Activated CD8-positive, alpha-beta memory T cell treated with anti-CD3 and anti-CD28 coated beads for 1 hour (primary cell): ENCODE measurements at places on chromosomes 11 and 22.
A peak's percentile ranks its signal among the peaks of the same experiment; 100 is the strongest.

GRCh38 chr11:13868710-13869397 is 93.7 kb upstream of the SPON1 start:
- DNase-seq = no peak

- DNase-seq = no peak
Measured at GRCh38 chr22:20775342-20775895, 1.5 kb downstream of the SERPIND1 start.

DNA sequence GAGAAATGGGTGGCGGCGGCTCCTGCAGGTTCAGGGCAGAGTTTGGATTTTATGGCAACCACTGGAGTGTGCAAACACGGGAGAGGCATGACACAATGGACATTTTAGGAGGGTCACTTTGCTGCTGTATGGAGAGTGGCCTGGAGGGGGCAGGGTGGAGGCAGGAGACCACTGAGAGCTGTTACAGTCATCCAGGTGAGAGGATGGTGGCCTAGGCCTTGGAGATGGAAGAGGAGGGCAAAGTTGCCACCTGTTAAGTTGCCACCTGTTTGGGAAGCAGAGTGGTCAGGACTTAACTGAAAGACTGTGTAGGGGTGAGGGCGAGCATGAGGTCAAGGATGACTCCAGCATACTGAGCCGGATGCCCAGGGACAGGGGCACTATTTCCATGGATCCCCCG is 2.3 kb upstream of the RAD9A start:
- no peak for DNase-seq

- DNase-seq = no peak
Measured at GRCh38 chr11:131195661-131196517, 174.5 kb upstream of the NTM start.

- DNase-seq = no peak
Measured at GRCh38 chr11:109512249-109512648, 90.3 kb downstream of the C11orf87 start.

DNA sequence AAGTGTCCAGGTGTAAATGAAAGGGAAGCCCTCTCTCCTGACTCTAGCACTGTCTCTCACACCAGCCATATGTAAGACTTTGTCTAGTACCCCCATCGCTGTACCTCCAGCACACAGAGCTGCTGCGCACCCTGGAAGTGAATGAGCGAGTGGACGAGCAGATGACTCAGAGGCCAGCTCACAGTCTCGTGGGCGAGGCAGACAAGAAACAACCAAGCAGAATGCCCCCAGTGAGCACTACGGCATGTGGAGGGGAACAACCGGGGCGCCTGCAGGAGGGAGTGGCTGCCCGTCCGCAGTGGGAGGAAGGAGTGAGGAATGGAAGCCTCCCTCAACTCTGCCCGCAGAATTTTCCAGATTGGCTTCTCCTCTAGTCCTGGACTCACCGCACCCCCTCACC is 46.4 kb downstream of the MCM5 start:
- no peak for DNase-seq

DNA sequence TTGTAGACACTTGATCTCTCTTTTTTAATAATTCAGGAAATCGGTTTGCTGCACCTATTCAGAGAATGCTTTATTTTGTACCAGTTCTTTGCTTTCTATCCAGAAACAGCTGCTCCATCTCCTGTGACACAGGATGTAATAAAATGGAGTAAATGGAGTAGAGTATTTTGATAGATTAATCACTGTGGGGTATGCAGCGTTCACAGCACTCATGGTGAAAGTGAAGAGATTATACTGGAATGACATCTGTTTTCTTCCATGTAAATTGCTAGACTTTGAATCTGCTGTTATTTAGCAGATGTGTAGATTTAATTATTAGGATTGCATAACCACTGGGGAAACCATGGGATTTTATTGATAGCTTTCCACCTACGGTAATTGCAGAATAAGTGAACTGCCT is 227.3 kb upstream of the ARHGAP42 start:
- no peak for DNase-seq

GRCh38 chr11:7638710-7639642 is 34.3 kb downstream of the CYB5R2 start:
- no peak for DNase-seq

DNA sequence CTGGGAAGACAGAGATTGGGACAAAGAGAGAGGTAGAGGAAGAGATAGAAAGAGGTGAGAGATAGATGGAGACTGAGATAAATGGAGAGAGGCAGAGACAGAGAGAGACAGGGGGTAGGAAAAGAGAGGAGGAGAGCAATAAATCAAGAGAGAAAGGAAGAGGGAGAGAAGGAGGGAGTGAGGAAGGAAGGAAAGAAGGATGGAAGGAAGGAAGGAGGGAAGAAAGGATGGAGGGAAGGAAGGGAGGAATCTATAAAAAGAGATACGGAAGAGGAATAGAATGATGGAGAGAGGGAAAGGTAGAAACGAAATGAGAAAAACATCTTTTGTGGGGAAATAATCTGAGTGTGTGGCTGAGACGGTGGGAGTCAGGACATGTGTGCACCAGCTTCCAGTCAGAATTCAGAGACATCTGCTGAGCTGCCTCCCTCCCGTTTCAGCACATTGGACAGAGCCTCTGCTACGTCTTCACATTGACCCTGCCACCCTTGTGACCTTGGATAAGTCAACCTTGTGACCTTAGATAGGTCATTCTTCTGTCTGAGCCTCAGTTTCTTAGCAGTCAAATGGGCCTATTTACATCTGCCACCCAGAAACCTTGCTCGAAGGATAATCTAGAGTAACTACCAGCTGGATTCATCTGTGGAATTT is 417.8 kb downstream of the MIAT start:
- DNase-seq = no peak

DNA sequence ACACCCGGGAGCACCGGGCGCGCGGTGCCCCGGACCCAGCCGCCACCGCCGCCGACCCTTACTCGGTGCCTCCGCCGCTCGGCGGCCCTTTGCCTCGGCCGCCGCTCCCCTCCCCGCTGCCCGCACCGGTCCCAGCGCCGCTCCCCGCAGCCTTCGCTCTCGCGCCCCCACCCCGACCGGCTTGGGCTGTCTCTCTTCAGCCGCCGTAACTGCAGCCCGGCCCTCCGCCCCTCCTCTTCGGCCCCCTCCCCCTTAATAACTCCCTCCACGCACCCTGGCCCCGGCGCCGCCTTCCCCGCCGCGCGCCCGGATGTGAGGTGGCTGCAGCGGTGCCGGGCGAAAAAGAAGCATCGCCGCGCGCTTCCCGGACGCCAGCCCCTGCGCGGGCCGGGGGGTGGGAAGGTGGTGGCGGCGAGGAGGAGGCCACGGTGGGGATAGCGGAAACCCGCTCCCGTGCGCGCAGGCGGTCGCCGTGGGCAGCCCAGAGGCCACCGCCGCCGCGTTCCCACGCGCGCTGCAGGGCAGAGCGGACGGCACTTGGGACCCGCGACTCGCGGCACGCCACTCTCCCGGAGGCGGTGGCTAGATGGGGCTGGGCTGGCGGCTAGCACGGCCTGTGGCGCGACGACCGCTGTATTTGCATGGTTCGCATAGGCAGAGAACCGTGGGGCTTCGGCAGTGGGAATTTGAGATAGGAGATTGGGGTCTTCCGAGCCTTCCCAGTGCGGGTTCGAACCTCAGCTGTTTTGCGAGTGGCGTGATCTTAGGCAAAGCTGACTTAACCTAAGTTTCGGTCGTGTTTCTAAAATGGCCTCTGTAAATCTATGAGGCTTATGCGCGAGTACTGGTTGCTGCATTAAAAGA is at the start of gene EIF4ENIF1:
EIF4ENIF1 (minus strand) TSS at position 211 of the 864 bp plus-strand sequence. CDS start 1,124 bp downstream, outside the sequence.
- DNase-seq = peak; percentile 73

DNA sequence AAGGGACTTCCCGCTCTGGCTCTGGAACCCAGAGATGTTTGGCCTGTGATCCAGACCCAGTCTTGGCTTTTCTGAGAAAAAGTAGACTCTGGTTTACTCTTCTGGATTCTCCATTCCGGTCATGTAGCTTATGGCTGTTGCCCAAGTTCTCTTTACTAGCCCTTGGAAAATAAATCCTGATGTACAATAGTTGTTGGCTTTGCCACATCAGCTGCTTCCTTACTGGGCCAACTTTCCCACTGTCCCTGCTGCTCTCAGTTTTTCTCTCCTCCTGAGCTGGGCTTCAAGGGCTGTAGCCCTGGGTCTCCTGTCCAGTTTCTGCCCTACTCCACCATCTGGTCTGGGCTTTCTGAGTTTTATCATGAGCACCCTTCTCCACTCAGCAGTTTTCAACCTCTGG is 12.5 kb downstream of the PATZ1 start:
- DNase-seq = no peak

DNA sequence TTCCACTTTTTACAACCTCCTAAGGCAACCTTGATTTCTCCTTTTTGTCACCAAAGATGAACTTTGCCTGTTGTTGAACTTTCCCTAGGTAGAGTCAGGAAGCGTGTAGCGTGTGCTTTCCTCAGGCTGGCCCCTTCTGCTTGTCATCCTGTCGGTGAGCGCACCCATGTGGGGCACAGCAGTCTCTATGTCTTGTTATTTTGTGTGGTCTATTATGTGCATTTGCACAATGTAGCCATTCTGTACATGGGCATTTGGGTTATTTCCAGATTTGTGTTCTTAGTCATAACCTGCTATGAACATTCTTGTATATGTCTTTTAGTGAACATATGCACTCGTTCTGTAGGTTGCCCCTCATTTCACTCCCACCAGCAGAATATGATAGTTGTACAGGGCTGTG is 34.9 kb downstream of the CABIN1 start:
- no peak for DNase-seq

DNA sequence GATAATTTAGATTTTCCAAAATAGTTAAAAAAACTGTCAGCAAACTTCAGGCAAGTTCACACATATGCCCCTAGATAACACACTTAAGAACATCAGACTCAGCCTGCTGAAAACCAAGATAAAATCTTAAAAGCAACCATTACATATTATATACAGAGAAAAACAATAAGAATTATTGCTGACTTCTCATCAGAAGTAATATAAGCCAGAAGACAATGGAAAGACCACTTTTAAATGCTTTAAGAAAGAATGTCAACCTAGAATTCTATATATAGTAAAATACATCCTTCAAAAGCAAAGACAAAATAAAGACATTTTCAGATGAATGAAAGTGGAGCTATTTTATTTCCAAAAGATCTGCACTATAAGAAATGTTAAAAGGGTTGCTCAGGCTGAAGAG is 37.8 kb upstream of the SC5D start:
- no peak for DNase-seq

- no peak for DNase-seq
Measured at GRCh38 chr11:100663583-100663982, 23.5 kb upstream of the ARHGAP42 start.

- DNase-seq = no peak
Measured at GRCh38 chr22:49737101-49737551, 90.5 kb downstream of the BRD1 start.

DNA sequence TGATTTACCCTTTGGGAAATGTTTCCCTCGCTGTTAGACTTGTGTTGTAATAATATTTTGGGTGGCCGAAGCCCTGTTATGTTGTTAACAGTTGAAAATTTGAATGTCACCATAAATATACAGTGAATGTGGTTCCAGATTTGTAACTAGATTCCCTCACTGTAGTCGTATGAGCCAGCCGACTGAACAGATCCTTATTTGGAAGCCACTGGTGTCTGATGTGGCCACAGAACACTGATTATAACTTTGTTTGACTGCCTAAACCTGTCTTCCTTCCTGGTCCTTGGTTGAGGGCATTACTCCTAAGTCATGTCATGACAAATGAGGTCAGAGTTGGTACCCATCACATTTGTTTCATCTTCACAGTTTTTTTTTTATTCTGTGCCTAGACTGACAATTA is 45.4 kb downstream of the YAP1 start:
- DNase-seq = no peak

GRCh38 chr11:129969920-129970319 is 32.7 kb downstream of the PRDM10 start:
- no peak for DNase-seq

DNA sequence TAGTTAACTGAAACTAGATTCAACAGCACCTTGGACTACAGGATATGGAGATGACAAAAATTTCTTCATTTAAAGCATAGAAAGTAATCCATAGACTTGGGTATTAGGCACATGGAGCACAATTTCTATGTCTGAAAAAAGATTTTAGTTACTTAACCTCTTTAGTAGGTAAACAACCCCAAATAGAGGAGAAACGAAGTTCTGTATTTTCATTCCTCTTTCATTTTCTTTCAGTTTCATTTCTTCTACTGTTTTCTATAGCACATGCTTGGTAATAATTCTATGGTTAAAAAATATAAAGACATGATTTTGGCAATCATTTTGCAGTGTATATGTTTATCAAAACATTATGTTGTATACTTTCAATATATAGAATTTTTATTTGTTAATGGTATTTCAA is 99.5 kb downstream of the CASP12 start:
- DNase-seq = no peak

DNA sequence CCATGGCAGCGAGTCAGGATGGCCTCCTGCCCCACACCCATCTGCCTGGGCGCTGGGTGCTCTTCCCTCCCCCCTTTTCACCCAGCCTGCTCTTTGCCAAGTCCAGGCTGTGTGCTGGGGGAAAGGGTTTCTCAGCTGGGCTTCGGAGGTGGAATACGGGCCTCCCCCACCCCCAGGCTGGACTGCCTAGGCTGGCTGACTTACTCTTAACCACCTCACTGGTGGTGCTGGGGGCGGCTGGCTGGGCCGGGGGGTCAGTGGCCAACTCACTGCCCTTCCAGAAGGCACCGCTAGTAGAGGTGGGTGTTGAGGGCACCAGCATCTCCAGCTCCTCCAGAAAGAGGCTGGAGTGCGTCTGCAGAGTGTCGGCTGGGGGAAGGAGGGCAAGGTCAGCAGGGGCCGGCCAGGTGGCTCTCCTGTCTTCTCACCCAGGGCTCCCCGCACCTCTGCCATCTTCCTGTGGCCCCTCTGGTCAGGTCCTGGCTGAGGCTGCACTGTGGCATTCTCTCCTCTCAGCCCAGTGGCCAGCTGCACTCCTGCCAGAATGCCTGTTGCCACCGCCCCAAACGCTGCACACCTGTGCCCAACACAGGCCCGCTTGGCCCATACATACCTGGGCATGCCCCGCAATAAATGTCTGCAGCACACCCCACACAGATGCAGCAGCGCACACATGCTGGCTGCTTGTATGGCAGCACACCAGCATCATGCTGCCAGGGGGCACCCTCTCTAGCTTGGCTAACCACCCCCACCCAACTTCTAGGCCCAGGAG is 9.7 kb downstream of the PITPNM1 start:
- DNase-seq = no peak

- no peak for DNase-seq
Measured at GRCh38 chr22:19823191-19823901, 31.3 kb downstream of the GNB1L start.

GRCh38 chr11:8289492-8289918 is 25.8 kb upstream of the LMO1 start:
- DNase-seq = no peak

DNA sequence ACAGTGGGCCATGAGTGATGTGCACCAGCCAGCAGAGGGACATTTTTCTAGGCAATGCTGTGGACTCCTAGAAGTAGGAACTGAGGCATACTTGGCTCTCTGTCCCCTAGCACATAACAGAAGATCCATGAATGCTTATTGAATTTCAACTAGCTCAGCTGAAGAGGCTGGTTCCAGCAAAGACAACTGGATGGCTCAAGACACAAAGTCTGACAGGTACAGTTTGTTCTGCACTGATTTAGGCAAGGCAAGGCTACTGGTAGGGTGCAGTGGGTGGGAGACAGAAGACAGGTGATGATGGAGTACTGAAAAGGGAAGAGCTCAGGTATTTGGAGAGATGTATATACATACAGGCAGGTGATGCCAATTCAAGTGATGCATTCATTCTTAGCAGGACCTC is 72.4 kb upstream of the USP47 start:
- DNase-seq = no peak

- no peak for DNase-seq
Measured at GRCh38 chr11:1471736-1472135, 14.8 kb downstream of the MOB2 start.

- no peak for DNase-seq
Measured at GRCh38 chr11:61968758-61969390, 1.4 kb upstream of the FTH1 start.

GRCh38 chr11:26844963-26845362 is 123.1 kb upstream of the SLC5A12 start:
- no peak for DNase-seq
